ENCODE measurements at places on chromosomes 12 and 14. TPM values are rescaled to one million over a fixed set of nuclear protein-coding genes. Genes with fewer than 3 reads are reported as not detected.

DNA sequence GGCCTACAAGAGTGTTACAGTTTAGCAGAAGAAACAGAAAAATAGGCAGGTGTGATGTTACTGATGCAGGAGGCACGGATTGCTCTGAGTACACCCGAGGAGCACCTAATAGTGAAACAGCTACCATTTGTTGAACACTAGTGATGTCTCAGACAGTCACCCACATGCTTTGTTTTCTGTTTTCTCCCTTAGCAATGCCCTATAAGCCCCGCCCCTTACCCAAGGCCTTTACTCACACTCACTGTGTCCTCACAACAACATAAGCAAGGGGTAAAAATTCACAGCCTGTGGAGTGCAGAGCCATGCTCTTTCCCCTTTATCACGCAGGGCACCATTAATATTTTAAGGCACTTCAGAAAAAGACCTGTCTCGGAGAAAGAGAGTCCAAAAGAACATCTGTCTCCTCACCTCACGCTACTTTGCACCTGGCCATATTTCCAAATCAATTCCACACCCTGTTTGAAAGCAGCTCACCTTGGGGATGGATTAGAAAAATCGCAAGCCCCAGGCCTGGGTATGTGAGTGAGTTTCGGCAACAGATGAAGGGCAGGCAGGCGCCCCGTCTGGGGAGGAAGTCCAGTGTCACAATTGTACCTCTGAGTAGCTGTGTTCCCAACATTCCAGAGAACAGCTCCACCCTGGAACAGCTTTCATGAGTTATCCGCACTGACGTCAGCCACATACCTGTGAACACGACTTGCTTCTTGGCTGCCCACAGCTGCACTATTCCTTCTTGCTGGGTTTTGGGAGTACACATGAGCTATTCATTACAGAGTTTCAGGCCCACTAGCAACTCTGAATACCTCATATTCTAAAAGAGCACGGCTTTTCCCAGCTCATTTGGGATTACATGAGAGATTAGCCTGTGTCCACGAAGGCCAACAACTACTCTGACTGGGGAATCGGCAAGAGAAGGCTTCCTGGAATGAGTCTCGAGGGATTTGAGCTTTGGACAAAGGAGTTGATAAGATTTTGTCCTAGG lies 26.0 kb downstream of the MAPK1IP1L start:
- DNase-seq, result no peak

DNA sequence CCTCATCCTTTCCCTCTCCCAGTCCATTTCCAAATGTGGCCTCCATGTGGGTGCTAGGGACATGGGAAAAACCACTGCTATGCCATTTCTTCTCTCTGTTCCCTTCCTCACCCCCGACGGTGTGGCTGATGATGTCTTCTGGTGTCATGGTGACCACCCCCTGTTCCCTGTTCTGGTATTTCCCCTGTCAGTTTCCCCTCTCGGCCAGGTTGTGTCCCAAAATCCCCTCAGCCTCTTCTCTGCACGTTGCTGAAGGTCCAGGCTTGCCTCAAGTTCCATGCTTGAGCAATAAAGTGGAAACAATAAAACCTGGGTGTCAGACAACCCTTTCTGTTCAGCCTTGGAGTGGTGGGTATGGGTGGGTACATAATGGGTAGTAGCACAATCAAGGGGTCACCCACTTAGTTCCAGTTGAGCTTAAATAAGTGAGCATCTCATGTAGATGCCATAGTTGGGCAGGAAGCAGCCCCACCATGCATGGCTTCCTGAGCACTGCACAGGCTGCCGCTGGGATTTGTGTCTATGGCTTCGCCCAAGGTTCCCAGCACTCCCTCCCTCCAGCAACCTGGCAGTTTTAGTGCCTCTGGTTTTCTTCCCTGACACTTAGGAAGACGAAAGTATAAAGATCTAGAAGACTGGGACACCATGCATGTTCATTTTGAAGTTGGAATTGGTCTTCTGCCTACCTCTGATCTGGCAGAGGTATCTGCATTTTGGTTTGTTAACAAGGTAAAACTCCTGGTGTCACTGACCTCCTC lies 8.7 kb upstream of the ITFG2 start:
- no peak for DNase-seq

GRCh38 chr12:71587012-71587411 lies 76.6 kb downstream of the ZFC3H1 start:
- DNase-seq, result no peak

- DNase-seq, result no peak
These were observed 36.5 kb upstream of the PSMA6 start for GRCh38 chr14:35255711-35256110.

Gene ASCL1
- polyA plus RNA-seq, result 0.22 TPM

Gene SLC25A47
- polyA plus RNA-seq, result not detected

Gene CPM
- 30.9 TPM for polyA plus RNA-seq

Measured in renal cortex interstitium (tissue), 15 donors.